Stimulated activated CD4-positive, alpha-beta T cell treated with anti-CD3 and anti-CD28 coated beads, Interleukin-4, amount 100 ng/mL, for 48 hours (primary cell): ENCODE measurements at places on chromosomes 7 and 10.

GRCh38 chr10:7491949-7492659 lies 81.3 kb upstream of the SFMBT2 start:
- no peak for DNase-seq

GRCh38 chr7:102814025-102814471 lies 65.2 kb downstream of the FAM185A start:
- DNase-seq = no peak

- no peak for DNase-seq
Measured at GRCh38 chr10:21463436-21463835, 62.0 kb downstream of the SKIDA1 start.

DNA sequence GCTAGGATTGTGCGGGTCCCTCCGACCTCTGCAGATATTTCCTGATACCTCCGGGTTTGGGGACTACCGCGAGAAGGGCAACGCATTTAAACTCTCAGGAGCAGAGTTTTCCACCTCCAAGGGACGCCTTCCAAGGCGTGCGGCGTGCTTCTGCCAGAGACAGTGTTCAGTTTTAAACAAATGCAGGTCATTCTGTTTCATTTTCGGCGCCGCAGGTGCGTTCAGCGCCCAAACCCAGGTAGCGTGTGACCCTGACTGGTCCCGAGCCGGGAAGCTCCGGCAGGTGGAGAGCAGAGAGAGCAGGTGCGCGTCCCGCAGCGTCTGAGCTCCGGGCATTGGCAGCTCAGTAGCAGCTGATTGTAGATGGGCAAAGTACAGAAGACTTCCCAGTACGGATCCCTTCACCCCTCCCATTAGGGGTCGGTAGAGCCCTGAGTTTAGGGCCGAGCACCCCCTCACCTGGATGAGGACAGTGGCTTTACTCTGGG lies 1.4 kb upstream of the CYP26A1 start:
- DNase-seq = no peak
